SJCRH30 (cell line): ENCODE measurements at places on chromosomes 3 and 15.
A peak's percentile ranks its signal among the peaks of the same experiment; 100 is the strongest.

- peak; percentile 18 for DNase-seq
Observed at GRCh38 chr3:134846084-134846483, 51.0 kb downstream of the EPHB1 start.

DNA sequence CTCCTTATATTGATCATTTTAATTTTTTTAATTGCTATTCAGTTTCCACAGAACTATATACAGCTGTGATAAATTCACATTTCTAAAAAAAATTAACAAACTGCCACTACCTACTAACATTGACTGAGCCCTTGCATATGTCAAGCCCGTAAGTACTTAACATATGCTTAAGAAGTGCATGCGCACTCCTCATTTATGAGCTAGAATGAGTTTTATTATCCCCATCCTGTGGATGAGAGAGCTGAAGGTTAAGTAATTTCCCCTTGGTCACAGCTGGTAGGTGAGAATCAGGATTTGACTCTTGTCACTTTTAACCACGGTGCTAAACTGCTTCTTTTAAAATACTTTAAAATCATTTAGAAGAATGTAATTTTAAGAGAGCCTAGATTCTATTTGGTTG lies 25.9 kb downstream of the CXCR6 start:
- no peak for DNase-seq

- peak; percentile 37 for DNase-seq
Observed at GRCh38 chr3:194035406-194036138, 100.4 kb upstream of the HES1 start.

GRCh38 chr3:161339517-161340500 lies 31.5 kb downstream of the SPTSSB start:
- peak; percentile 43 for DNase-seq

DNA sequence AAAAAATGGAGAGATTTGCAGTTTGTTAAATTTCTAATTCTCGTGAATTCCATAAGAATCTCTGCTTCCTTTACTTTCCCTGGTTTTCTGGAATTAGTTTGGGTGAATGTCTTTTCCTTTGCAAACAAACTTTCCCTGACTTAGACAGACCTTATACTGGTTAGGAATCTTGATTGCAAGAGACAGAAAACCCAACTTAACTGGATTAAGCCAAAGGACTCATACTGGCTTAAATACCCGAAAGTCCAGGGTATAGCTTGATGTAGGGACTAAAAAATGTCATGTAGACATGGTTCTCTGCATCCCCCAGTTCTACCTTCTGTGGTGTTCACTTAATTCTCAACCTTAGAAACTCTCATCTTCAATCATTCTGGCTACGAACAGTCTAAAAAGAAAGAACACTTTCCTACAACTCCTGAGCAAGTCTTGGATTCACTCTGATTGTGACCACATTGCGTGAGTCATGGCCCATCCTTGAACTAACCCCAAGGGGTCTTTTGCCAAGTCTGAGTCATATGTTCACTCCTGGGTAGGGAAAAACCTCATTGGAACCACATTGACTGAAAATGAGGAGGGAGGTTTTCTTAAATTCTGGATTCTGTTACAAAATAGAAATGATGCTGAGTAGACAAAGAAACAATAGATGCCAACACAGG lies 136.0 kb upstream of the DAZL start:
- no peak for DNase-seq
